C1 segment of cervical spinal cord (tissue), 14 donors: ENCODE measurements at places on chromosomes 13 and 19.

DNA sequence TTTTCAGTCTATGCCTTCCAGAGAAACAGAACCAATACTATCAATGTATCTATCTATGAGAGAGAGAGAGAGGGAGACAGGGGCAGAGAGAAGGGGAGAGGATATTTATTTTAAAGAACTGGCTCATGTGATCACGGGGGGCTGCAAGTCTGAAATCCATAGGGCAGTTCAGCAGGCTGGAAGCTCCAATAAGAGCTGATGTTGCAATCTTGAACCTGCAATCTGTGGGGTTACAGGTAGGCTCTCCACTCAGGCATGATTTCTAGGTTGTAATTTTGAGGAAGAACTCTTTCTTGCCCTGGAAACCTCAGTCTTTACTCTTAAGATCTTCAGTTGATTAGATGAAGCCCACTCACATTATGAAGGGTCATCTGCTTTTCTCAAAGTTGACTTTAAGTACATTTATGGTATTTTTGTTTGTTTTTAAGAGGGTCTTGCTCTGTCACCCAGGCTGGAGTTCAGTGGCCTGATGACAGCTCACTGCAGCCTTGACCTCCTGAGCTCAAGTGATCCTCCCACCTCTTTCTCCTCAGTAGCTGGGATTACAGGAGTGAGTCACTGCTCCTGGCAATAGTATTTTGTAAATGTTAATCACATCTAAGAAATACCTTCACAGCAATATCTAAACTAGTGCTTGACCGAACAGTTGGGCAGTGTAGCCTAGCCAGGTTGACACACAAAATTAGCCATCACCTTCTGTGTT lies 376.4 kb downstream of the FGF9 start:
- DNase-seq = no peak

DNA sequence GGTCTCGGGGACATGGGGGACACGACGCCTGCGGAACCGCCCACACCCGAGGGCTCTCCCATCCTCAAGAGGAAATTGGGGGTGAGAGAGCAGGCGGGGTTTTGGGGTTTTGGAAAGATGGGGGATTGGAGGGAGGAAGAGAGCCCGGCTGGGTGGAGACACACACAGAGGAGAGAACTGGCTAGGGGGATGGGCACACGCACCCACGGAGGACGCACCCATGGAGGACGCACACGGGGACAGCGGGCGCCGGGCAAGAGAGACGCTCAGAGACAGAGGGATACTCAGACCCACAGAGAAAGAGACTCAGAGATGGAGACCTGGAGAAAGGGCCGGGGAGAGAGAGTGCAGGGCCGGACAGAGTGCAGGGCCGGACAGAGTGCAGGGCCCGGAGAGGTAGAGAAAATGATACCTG lies 52.1 kb downstream of the MAP4K1 start:
- DNase-seq = no peak

- DNase-seq = no peak
Measured at GRCh38 chr13:35475960-35476943, at the start of gene MAB21L1. MAB21L1 (minus strand) TSS chr13:35476689; CDS start chr13:35476138, 551 bp downstream.

DNA sequence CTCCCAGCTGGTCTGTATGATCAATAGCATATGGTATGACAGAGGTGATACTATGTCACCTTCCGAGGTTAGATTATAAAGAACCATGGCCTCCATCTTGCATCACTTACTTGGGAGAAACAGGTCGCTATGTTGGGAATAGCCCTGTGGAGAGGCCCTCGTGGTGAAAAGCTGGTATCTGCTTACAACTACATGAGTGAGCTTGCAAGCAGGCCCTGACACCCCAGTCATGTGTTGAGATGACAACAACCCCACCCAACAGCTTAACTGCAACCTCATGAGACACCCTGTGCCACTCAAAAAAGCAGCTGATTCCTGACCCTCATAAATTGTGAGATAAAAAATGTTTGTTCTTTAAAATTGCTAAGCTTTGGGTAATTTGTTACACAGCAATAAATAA lies 18.8 kb downstream of the MTRF1 start:
- no peak for DNase-seq

DNA sequence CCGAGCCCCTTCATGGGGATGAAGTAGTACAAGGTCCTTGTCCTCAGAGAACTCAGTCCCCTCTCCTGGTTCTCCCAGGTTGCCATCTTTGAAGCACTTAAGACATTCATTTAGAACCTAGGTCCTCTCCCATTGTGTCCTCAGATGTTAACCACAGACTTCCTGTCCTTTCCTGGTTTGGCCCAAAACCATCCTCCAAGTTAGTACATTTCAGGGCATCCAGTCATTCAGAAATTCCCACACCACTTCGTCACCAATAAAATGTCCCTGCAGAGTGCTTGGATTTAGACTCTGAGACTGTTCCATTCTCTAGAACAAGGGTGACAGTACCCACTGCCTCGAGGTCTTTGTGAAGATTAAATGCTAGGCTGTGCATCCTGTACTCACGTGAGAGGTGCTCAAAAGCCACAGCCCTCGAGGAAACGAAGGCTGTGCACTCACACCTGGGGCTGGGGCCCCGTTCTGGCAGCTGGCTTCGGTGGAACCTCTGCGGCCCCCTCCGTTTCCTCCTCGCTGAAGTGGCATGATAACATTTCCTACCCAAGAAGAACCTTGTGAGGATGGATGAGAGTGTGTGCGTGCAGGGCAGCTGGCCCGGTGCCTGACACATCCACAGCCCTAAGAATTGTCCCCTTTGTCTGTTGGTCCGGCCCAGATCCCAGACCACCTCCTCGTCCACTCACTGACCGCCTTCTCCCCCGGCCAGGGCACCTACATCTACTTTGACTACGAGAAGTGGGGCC lies 4.7 kb downstream of the LENG1 start:
- DNase-seq = no peak

GRCh38 chr13:49265822-49266221 lies 18.1 kb downstream of the CDADC1 start:
- no peak for DNase-seq

- DNase-seq = no peak
Measured at GRCh38 chr13:87999240-87999700, 328.1 kb downstream of the SLITRK5 start.

GRCh38 chr19:37932985-37933936 lies 26.3 kb downstream of the SIPA1L3 start:
- DNase-seq = no peak

DNA sequence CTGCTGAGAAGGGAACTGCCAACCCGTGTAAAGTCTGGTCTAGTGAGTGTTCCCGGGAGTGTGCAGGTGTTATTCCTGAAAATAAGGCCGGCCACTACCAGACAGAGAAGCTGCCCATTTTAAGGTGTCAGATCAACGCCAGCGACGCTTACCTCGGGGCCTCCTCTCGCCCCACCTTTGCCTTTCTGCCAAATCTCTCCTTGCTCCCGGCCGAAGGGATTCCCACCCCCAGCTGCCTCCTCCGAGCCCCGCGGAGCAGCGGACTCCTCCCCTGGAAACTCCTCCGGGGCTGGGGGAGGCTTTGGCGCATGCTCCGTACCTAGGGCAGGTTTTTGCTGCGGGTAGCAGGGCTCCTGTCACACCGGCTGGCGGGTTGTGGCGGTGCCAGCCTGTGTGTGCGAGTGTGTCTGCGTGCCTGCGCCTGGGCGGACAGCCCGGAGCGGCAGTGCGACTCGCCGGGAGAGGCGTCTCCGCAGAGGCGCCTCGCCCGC lies at the start of gene HS6ST3:
Gene HS6ST3 (plus strand): TSS at position 359 of the 491 bp plus-strand sequence.
- no peak for DNase-seq

- no peak for DNase-seq
Measured at GRCh38 chr19:38596057-38596981, 21.4 kb downstream of the MAP4K1 start.

- DNase-seq = no peak
Measured at GRCh38 chr19:3537101-3537437, 1.9 kb upstream of the TEKTIP1 start.
